ENCODE measurements at places on chromosomes 12 and 14. TPM values are rescaled to one million over a fixed set of nuclear protein-coding genes. Genes with fewer than 3 reads are reported as not detected.

Gene TOX4
- 50.1 TPM for total RNA-seq

Gene SPIC
- total RNA-seq, result not detected

Gene AACS
- 34.7 TPM for total RNA-seq

Gene SLC2A14
- not detected for total RNA-seq

- no peaks in the 10 kb centered on the region for H3K36me3 ChIP-seq
- no peaks in the 10 kb centered on the region for H3K27me3 ChIP-seq
- H3K4me3 ChIP-seq, result peak overlapping the region; percentile 61
- no peaks in the 10 kb centered on the region for H3K4me1 ChIP-seq
- peak overlapping the region; percentile 82 for H3K27ac ChIP-seq
- DNase-seq, result no peak
Measured at GRCh38 chr14:81169711-81170103, 51.1 kb downstream of the GTF2A1 start.

GRCh38 chr14:99570544-99571302 is 33.3 kb downstream of the CCDC85C start:
- H3K36me3 ChIP-seq, result no peaks in the 10 kb centered on the region
- H3K4me1 ChIP-seq, result peaks cover 94% of the 10 kb centered on the region
- no peak overlapping the region for H3K4me3 ChIP-seq
- H3K27me3 ChIP-seq, result no peaks in the 10 kb centered on the region
- H3K27ac ChIP-seq, result peak overlapping the region; percentile 90
- DNase-seq, result no peak

- no peak overlapping the region for H3K27ac ChIP-seq
- DNase-seq, result peak; percentile 17
- peaks cover 2% of the 10 kb centered on the region for H3K36me3 ChIP-seq
Measured at GRCh38 chr14:35687335-35687939, 121.7 kb downstream of the RALGAPA1 start.

- H3K4me1 ChIP-seq, result no peaks in the 10 kb centered on the region
- no peak overlapping the region for H3K27ac ChIP-seq
- H3K4me3 ChIP-seq, result no peak overlapping the region
- no peaks in the 10 kb centered on the region for H3K27me3 ChIP-seq
- no peak for DNase-seq
- no peaks in the 10 kb centered on the region for H3K36me3 ChIP-seq
Measured at GRCh38 chr14:67577181-67577808, 22.8 kb downstream of the PIGH start.

- no peaks in the 10 kb centered on the region for H3K27me3 ChIP-seq
- H3K27ac ChIP-seq, result no peak overlapping the region
- DNase-seq, result no peak
- H3K36me3 ChIP-seq, result no peaks in the 10 kb centered on the region
- H3K4me3 ChIP-seq, result no peak overlapping the region
Measured at GRCh38 chr12:114936148-114937079, 252.4 kb upstream of the TBX3 start.

- H3K36me3 ChIP-seq, result no peaks in the 10 kb centered on the region
- DNase-seq, result no peak
Measured at GRCh38 chr14:100677554-100678468, 48.9 kb upstream of the DLK1 start.

GRCh38 chr14:74804219-74804825 is 41.2 kb downstream of the YLPM1 start:
- no peaks in the 10 kb centered on the region for H3K4me1 ChIP-seq
- DNase-seq, result peak; percentile 24
- no peak overlapping the region for H3K27ac ChIP-seq
- no peaks in the 10 kb centered on the region for H3K27me3 ChIP-seq
- peaks cover 3% of the 10 kb centered on the region for H3K36me3 ChIP-seq
- no peak overlapping the region for H3K4me3 ChIP-seq

- peak overlapping the region; percentile 84 for H3K27ac ChIP-seq
- peaks cover 14% of the 10 kb centered on the region for H3K4me1 ChIP-seq
- H3K36me3 ChIP-seq, result no peaks in the 10 kb centered on the region
Measured at GRCh38 chr14:51652168-51653078, 713 bp downstream of the FRMD6 start.

GRCh38 chr12:34401659-34402227 is 379.4 kb downstream of the ALG10 start:
- no peak overlapping the region for H3K27ac ChIP-seq
- H3K27me3 ChIP-seq, result peaks cover 16% of the 10 kb centered on the region
- no peak for DNase-seq
- no peak overlapping the region for H3K4me3 ChIP-seq
- no peaks in the 10 kb centered on the region for H3K4me1 ChIP-seq

- no peak overlapping the region for H3K4me3 ChIP-seq
- 0 out of 2 replicates have a peak overlapping the region, but pooled peaks have one; percentile 44 for H3K27ac ChIP-seq
- H3K27me3 ChIP-seq, result no peaks in the 10 kb centered on the region
- no peaks in the 10 kb centered on the region for H3K4me1 ChIP-seq
- DNase-seq, result no peak
Measured at GRCh38 chr12:105492591-105493545, 162.4 kb downstream of the C12orf75 start.

GRCh38 chr14:104421401-104421821 is 158.2 kb upstream of the C14orf180 start:
- H3K4me3 ChIP-seq, result no peak overlapping the region
- DNase-seq, result no peak
- H3K27ac ChIP-seq, result no peak overlapping the region
- peaks cover under 1% of the 10 kb centered on the region for H3K27me3 ChIP-seq

DNA sequence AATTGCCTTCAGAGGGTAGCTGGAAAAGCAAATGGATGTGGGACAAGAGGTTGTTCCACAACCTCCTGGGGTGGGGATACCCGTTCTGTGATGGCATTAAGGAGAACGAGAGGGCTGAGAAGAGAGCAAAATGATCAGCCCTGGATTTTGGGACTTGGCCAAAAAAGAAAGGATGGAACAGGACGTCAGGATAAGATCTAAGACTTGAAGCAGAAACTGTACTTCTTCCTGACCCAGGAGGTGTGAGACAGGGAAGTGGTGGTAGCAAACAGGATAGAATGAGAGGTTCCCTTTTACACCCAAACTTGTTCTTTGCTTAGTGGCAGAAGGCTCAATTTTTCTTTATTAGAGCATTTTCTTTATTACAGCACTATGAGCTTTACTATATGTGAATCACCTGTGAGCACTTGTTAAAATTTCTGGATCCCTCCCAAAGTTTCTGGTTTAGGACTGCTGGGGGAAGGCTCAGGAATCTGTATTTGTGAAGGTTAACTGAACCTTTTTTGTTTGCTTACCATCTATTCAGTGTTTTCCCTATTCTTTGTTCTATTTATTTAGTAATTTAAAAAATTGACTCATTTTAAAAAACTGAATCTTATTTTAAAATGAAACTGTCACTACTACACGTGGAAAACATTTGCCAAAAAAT is 59.2 kb downstream of the ERC1 start:
- H3K4me1 ChIP-seq, result no peaks in the 10 kb centered on the region
- no peak for DNase-seq
- H3K36me3 ChIP-seq, result no peaks in the 10 kb centered on the region
- no peak overlapping the region for H3K4me3 ChIP-seq
- H3K27me3 ChIP-seq, result no peaks in the 10 kb centered on the region
- no peak overlapping the region for H3K27ac ChIP-seq

DNA sequence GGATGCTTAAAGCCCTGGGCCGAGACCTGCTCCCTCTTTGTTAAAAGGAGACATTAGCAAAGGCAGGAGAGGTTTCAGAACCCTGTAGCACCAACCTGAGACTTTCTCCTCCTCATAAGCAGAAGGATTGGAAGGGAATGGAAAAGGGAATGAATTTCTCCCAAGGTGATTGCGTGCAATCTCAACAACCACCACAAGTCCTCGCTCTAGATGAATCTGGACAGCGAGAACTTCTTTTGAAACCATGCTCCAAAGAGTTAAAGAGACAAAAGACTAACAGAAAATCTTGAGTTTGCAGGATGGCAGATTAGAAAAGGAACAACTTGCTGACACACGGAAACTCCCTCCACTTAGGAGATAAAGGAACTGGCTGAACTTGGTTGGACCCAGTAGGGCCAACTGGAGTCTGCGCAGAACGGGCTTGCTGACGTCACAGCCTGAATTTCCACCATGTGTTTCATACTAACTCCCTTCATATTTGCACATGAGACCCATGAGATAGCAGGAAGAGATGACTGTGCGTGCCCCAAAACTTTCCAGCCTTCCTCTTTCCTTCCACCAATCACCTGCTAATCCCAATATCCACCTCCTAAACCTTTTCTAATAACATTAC is 137.0 kb downstream of the PTPN11 start:
- no peaks in the 10 kb centered on the region for H3K4me1 ChIP-seq
- H3K36me3 ChIP-seq, result no peaks in the 10 kb centered on the region
- H3K4me3 ChIP-seq, result no peak overlapping the region

DNA sequence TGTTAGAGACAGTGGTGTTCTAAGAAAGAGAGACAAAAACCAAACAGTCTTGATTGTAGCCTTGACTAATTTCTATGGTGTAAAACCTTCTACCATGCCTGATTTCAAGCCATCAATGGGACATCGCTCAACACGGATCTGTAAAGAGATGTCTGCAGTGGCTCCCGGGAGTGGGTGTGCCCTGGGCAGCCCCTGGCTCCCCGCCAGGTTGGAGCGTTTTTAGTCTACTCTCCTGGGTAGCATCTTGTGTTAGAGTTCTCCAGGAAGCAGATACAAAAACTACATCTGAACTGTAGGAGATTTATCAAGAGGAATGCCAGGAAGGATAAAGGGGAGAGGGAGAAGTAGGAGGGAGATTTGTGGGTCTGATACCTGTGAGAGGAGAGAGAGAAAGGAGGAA is 1212.9 kb downstream of the BCL11B start:
- H3K27me3 ChIP-seq, result no peaks in the 10 kb centered on the region
- no peak overlapping the region for H3K4me3 ChIP-seq
- H3K36me3 ChIP-seq, result no peaks in the 10 kb centered on the region
- DNase-seq, result no peak
- H3K27ac ChIP-seq, result no peak overlapping the region

- H3K4me3 ChIP-seq, result no peak overlapping the region
- H3K36me3 ChIP-seq, result no peaks in the 10 kb centered on the region
- H3K27ac ChIP-seq, result no peak overlapping the region
- DNase-seq, result no peak
- H3K27me3 ChIP-seq, result no peaks in the 10 kb centered on the region
Measured at GRCh38 chr12:19304149-19304750, 135.0 kb upstream of the AEBP2 start.

All from Panc1 (cell line).